ENCODE measurements at places on chromosomes 7 and 10.

DNA sequence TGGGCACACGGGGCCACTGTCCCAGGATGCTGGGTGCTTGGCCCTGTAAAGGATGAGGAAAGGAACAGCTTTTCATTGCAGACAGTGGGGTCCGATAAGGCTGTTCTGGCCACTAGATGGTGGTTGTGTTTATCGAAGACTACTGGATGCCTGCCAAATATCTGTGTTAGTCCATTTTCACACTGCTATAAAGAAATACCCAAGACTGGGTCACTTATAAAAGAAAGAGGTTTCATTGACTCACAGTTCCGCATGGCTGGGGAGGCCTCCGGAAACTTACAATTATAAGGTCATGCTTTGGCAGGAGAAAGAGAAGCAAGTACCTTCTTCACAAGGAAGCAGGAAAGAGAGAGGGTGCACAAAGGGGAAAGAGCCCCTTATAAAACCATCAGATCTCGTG, 32.2 kb upstream of the GARS1 start:
- DNase-seq: no peak

- DNase-seq: no peak
These were observed 450.0 kb downstream of the RPS24 start for GRCh38 chr10:78483641-78484040.

- DNase-seq: no peak
These were observed 176.5 kb downstream of the SUGCT start for GRCh38 chr7:40311307-40311706.

DNA sequence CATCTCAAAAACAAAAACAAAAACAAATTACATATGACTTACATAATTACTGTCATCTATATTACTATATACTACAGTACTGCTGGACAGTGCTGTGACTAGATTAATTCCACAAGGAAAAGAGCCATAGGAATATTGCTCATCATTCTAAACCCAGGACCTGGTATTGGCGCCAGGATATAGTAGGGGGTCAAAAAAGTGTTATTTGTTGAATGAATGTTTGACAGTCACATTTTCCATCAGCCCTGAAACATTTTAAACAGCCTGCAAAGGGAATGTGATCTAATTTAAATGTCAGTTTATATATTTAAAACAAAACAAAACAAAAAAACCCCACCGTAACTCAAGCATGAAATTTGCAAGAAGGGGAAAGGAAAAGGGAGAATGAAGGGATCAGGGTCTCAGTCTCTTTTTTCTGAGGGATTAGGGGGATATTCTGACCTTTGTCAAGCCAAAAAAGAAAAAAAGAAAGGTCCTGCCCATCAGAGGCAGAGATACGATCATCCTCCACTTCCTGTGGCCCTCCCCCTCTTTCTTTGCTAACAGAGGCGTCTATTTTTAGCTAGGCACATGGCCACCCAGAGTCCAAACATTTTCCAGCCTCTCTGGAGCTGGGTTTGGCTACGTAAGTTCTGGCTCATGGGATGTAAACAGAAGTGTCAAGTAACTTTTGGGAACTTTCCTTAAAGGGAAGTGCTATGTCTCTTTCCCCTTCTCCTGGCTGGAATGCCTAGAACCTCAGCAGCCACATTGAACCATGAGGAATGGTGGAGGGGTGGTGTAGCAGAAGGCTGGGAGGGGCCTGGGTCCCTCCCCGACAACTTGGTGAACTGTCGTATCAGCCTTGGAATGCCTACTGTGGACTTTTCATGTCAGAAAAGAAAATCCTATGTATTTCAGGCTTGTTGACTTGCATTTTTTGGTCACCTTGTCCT, 44.6 kb upstream of the DLG5 start:
- DNase-seq: peak; percentile 83

- no peak for DNase-seq
These were observed 35.5 kb downstream of the GPR141 start for GRCh38 chr7:37719077-37719476.

DNA sequence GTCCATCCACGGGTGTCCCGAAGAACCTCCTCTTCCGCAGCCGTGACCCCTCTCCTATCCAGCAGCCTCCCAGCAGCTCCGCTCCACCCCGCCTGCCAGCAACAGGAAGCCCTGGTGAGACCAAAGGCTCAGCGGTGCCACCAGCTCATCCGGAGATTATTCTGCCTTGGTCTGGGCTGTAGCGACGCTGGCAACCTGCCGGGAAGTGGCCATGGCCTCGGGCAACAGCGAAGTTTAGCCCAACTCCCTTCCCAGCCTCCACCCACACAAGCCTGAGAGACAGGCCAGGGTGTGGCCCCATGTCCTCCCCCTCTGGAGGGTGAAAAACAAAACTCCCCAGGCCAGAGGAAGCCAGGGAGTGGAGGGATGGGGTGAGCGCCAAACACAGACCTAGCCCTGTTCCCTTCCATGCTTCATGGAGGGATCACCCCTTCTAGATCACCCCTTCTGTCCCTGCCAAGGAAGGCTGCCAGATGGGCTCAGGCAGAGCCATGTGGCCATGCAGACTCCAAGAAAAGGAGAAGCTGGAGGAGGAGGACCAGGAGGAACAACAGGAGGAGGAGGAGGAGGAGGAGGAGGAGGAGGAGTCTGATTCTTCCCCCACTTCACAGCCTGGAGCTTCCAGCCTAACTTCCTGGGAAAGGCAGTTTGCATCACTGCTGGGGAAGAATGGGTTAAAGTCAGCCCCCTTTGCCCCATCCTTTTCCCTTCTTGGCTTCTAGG, 918 bp downstream of the CALHM2 start:
- DNase-seq: peak; percentile 79

- no peak for DNase-seq
These were observed 155.0 kb downstream of the RNF216 start for GRCh38 chr7:5626498-5626897.

DNA sequence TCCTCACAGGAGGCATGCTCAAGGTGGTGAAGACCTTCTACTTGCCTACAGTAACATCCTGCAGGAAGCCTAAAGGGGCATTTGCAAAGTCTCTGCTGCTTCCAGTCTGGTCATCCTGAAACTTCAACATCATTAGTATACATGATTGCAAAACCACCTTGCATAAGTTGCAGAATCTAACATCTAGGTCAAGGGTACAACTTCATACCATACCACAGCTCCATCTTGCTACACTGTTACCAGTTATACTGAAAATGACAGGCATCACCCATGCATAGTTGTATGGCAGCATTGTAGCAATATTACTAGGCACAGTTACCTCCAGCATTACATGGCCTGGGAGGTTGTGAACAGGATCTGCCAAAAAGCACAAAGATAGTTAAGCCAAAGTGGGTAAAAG, 13.7 kb upstream of the MACROH2A2 start:
- no peak for DNase-seq

- no peak for DNase-seq
These were observed 75.3 kb upstream of the TAS2R16 start for GRCh38 chr7:123070702-123071286.

Data from adrenal gland (tissue), 19 donors.